ENCODE measurements at places on chromosomes 3 and 15.

DNA sequence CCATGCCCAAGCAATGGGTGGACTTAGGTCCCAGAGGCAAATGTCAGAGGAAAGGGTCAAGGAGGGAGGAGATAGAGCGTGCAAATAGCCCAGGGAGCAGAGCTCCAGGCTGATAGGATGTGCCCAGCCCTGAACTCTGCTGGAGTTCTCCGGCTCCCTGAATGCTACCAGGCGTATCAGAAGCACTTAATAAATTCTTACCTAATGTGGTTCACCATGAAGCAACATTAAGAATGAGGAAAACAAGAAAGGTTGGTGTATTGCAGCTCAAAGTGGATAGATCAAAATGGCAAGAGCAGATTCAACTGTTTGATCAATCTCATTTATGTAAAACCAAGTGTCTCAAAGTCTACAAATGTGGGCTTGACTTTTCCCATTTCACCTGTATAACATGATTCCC is 38.3 kb downstream of the PXYLP1 start:
- DNase-seq, result no peak

DNA sequence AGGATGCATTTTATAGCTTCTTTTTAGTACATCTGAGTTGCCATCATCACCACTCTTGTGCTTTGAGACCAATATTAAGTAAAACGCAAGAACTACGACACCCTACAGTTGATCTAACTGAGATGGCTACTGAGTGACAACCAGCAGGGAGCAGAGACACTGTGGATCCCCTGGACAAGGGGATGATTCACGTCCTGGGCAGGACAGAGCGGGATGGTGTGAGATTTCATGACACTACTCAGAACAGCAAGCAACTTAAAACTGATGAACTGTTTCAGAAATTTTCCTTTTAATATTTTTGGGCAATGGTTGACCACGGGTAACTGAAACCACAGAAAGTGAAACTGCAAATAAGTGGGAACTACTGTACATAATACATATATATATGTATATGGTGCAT is 299.2 kb downstream of the ADAMTS17 start:
- no peak for DNase-seq

DNA sequence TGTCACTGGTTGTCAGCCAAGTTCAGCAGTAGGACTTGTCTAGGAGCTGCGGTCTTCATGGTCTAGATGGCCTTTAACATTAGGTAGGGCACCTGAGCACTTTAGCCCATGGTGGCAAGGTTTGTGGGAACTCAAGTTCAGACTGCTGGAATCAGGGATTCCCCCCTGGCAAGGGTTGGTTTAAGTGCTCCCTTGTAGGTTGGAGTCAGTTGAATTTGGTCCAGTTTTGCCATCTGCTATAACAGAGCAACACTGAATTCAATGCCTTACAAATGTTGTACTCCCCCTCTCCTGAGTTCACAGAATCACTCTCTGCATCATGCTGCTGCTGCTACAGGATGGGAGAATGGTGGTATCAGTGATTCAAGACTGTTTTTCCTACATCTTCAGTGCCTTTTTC is 509.3 kb downstream of the VGLL3 start:
- no peak for DNase-seq

DNA sequence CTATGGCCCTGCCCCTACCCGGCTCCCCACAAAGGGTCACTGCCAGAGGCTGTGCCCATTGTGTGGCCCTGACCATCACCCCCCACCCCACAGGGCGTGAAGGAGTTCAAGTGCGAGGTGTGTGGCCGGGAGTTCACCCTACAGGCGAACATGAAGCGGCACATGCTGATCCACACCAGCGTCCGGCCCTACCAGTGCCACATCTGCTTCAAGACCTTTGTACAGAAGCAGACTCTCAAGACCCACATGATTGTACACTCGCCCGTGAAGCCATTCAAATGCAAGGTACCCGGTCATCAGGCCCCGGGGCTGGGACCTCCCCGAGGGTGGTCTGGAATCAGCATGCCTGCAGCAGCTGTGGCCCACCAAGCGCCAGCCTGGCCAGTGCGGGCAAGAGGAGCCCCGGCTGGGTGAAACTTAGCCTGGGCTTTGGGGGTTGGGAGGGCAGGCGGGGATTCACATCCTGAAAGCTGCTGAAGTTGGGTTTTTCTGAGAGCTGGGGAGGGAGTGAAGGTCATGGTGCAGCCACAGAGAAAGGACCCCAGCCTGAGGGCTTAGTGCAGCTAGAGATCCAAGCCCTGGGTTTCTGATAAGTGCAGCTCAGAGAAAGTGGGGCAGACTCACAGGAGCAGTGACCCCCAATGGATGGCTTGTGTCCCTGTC is 29.2 kb downstream of the IDH2 start:
- no peak for DNase-seq

DNA sequence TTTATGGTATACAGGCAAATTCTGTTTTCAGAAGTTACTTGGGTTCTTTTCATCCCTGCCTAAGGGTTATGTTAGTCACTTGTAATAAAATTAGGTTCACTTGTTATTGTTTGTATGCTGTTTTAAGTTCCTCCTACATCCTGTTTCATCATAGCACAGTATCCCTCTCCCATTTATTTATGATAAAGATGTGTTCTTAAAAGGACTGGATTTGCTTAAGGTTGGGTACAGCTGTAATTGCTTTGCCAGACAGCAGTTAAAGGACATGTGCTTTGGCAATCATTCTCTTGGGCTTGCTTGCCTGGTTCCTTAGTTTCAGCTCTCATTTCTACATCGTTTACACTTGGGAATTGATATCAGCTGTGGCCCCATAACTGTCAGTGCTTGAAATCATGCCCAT is 11.7 kb downstream of the ATP2C1 start:
- no peak for DNase-seq

- no peak for DNase-seq
Measured at GRCh38 chr3:114093596-114093995, 37.1 kb downstream of the QTRT2 start.

- DNase-seq, result no peak
Measured at GRCh38 chr15:67094001-67094826, 28.8 kb downstream of the SMAD3 start.

GRCh38 chr3:62688050-62688449 is 187.2 kb downstream of the CADPS start:
- no peak for DNase-seq

DNA sequence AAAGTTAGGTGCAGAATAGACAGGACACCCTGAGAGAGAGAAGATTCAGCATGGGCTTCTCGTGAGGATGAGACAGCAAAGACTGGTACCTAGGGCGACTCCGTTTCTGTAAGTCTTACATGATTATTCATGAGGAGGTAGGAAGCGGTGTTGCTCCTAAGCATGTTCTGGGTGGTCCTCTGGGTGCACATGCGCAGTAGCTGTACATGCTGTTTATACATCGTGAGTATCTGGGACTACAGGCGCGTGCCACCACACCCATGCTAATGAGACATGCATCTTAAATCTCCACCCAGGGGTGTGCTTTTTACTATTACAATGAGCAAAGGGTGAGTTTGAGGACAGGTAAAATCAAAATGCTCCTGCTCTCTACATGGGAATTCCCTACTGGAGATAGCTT is 12.3 kb downstream of the ALPK3 start:
- no peak for DNase-seq

DNA sequence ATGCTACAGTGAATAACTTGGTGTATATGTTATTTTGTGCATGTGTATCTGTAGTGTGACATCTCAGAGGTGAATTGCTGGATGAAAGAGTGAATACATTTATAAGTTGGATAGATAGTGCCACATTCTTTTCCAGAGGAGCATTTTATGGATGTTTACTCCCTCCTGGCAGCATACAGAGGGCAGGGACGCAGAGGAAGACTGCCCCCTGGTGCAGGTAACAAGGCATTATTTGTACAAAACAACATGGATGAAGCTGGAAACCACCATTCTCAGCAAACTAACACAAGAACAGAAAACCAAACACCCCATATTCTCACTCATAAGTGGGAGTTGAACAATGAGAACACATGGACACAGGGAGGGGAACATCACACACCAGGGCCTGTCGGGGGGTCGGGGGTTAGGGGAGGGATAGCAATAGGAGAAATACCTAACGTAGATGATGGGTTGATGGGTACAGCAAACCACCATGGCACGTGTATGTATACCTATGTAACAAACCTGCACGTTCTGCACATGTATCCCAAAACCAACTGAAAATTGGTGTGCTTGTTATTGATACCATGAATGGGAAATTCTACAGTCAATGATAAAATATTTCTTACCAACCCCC is 57.9 kb upstream of the CTXND1 start:
- DNase-seq, result no peak

- no peak for DNase-seq
Measured at GRCh38 chr3:152589644-152590043, 245.3 kb upstream of the P2RY1 start.

- DNase-seq, result no peak
Measured at GRCh38 chr3:112776000-112776399, 70.7 kb downstream of the CD200R1L start.

GRCh38 chr3:190019006-190019405 is 101.7 kb downstream of the P3H2 start:
- DNase-seq, result no peak

GRCh38 chr3:32109256-32109655 is 2.8 kb downstream of the GPD1L start:
- no peak for DNase-seq

GRCh38 chr3:159941038-159942000 is 47.3 kb upstream of the IL12A start:
- DNase-seq, result no peak

- DNase-seq, result no peak
Measured at GRCh38 chr3:58131101-58131825, 79.5 kb downstream of the DNASE1L3 start.

DNA sequence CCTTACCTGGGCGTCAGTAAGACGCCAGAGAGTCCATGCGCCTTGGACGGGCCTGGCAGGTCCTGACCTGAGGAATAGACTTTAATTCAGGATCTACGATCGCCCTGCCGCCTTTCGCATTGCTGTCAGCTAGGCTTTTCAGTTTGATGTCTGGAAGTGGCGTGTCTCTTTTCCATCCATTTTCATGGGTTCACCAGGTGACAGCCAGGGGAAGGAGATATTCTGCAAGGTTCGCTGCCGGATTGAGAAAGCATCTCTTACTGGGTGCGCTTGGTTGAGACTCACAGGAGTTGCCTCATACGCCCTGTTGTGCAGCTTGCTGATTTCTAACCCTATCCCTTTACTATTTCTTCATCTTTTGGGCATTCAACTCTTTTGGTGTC is 7.4 kb downstream of the EPHA3 start:
- no peak for DNase-seq

DNA sequence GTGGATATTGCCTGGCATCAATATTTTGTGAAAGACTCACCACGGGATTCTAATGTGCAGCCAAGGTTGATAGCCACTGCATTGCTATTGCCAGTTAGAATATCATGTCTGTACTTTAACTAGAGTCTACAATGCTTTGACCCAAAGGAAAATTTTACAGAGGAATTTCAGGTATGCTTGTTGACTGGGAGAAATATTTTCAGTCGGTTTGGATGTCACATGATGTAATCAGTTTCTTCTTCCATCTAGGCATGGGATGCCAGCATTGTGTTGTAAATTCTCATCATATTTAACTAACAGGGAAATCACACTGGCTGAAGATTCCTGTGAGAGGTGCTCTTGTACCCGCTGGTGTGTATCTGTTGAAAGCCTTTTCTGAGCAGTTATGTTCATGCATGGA is 508.9 kb upstream of the ADAMTS9 start:
- DNase-seq, result no peak

- DNase-seq, result no peak
Measured at GRCh38 chr3:58688574-58688973, 22.0 kb upstream of the FAM3D start.

- no peak for DNase-seq
Measured at GRCh38 chr15:79093352-79093935, 2.9 kb upstream of the RASGRF1 start.

Data from stimulated activated CD8-positive, alpha-beta memory T cell treated with anti-CD3 and anti-CD28 coated beads, Interleukin-7, amount 100 ng/mL, for 1 hour (primary cell).